MCF 10A (cell line): ENCODE measurements at places on chromosomes 13 and 19. TPM values are rescaled to one million over a fixed set of nuclear protein-coding genes. Genes with fewer than 3 reads are reported as not detected.

- no peaks in the 10 kb centered on the region for H3K36me3 ChIP-seq
- DNase-seq, result no peak
- no peak overlapping the region for H3K4me3 ChIP-seq
- no peaks in the 10 kb centered on the region for H3K4me1 ChIP-seq
- no peak overlapping the region for H3K27ac ChIP-seq
Measured at GRCh38 chr13:84129966-84130365, 247.7 kb upstream of the SLITRK1 start.

GRCh38 chr13:107882708-107883560, 332.4 kb downstream of the LIG4 start:
- H3K36me3 ChIP-seq, result no peaks in the 10 kb centered on the region
- no peak overlapping the region for H3K27ac ChIP-seq
- no peaks in the 10 kb centered on the region for H3K4me1 ChIP-seq
- no peaks in the 10 kb centered on the region for H3K27me3 ChIP-seq
- H3K4me3 ChIP-seq, result no peak overlapping the region

GRCh38 chr19:35978832-35979365, 16.1 kb upstream of the SDHAF1 start:
- no peak for DNase-seq
- H3K36me3 ChIP-seq, result no peaks in the 10 kb centered on the region
- no peaks in the 10 kb centered on the region for H3K4me1 ChIP-seq
- peaks cover 62% of the 10 kb centered on the region for H3K27me3 ChIP-seq
- no peak overlapping the region for H3K4me3 ChIP-seq

Gene ZSCAN1
- total RNA-seq, result not detected in 2 replicates
